ENCODE measurements at places on chromosomes 11 and 22.

DNA sequence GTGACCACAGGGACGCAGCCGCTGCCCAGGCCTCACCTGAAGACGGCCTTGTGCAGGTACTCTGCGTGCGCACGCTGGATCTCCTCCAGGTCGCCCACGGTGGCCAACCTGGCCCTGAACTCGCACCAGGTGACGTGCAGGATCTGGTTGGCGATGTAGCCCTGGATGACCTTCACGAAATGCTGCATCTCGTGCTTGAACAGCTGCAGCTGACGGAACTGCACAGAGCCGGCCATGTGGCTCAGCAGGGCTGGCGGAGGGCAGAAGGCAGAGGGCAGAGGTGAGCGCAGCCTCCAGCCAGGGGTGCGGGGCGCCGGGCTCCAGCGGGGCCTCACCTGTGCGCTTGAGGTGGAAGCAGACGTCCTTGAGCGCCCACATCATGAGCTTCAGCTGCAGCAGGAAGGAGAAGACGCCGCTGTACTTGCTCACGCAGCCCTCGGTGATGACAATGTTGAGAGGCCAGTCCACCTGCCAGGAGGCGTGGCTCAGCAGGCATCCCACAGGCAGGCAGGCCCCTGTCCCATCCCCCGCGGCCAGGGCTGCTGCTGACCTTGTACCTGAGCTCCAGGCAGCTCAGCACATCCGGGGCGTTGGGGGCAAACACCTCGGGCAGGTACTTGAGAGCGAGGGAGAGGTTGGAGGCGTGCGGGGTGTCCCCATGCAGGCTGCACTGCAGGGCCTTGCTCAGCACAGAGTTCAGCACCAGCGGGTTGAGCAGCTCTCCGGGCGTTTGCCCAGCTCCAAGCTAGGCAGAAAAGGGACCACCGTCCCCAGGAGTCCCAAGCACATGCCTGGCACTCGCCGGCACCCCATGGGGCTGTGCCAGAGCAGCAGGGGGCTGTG is 17.6 kb downstream of the SELENOO start:
- no peak for DNase-seq

DNA sequence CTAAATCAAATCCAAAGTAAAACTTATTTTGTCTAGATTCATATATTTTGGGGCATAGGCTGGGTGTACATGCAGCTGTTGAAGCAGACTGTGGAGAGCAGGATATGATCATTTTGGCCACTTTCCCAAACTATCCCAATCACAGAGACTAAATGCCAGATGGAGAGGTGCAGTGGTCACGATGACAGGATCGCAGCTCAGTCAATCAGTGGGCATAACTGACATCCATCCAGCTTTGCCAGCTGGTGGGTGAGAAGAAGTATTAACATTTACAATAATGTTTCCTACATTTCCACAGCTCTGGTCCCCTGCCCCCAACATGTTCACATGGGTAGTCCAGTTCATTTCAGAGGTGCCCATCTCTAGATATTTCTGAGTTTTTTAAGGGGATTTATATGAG is 255.5 kb upstream of the SESN3 start:
- DNase-seq: no peak

DNA sequence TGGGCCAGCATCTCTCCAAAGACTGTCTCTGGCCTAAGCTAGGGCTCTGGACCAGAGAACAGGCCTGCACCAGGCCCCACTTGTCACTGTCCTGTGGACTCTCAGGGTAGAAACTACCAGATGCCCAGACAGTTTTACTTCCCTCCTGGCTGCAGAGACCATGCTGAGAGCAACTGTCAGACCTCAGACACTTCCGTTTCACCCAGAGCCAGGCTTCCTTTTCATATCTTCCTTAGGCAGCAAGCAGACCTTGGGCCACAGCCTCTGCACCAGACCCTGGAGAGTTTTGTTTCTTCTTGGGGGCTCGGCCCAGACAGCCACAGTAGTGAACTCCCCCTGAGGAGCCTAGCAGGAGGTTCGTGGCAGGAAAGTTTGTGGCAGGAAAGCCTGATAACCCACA is 12.1 kb upstream of the FCHSD2 start:
- DNase-seq: peak; percentile 98

GRCh38 chr22:30452861-30453260 is 19.0 kb downstream of the SEC14L3 start:
- no peak for DNase-seq

DNA sequence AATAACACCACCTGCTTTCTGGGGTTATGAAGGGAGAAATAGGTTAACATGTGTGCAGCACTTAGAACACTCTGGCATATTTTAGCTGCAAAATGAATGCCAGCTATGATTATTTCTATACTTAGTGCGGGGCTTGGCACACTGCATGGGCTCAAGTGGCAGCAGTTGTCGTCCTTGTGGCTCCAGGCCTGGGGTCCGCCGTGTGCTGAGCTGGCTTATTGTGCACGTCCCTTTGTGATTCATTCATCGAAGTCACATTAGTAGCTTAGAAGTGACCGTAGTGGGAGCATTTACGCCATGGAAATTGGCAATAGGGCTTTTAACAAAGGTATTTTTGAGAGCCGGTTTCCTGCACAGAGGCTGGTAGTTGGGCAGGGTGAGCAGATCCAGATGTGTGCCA is 4.2 kb downstream of the RASD2 start:
- DNase-seq: no peak

GRCh38 chr11:20097319-20098221 is 62.7 kb downstream of the DBX1 start:
- DNase-seq: no peak

DNA sequence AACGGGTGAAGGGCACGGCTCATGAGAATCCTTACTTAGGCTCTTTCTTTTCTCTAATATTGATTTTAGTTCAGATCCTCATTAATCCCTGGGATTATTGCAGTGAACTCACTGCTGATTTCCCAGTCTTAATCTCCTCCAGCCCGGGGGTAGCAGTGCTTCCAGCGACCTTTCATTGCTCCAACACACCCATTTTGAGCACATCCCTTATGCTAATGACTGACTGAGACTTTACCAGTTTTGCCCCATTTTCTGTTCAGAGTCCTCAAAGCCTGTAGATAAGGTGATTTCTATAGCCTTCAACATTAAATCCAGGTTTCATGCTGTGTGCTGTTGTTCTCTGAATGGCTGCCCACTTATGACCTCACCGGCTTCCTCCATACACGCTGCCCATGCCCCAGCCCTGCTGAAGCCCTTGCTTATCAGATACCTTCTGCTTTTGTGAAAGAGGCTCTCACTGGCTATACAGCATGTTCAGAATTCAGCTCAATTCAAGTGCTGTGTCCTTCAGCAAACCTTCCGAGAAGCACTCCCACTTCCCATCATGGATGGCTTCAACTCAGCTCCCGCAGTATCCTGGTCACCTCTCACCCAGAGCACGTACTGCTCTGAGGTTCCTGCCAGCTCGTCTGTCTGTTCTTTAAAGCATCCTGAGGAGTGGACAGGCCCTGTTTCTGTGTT is 49.0 kb downstream of the PPFIA1 start:
- no peak for DNase-seq

GRCh38 chr11:60347084-60347797 is 20.2 kb downstream of the MS4A6E start:
- no peak for DNase-seq

- no peak for DNase-seq
These were observed 8.0 kb downstream of the MARK2 start for GRCh38 chr11:63846897-63847296.

GRCh38 chr11:16982809-16983208 is 31.4 kb downstream of the PLEKHA7 start:
- no peak for DNase-seq

DNA sequence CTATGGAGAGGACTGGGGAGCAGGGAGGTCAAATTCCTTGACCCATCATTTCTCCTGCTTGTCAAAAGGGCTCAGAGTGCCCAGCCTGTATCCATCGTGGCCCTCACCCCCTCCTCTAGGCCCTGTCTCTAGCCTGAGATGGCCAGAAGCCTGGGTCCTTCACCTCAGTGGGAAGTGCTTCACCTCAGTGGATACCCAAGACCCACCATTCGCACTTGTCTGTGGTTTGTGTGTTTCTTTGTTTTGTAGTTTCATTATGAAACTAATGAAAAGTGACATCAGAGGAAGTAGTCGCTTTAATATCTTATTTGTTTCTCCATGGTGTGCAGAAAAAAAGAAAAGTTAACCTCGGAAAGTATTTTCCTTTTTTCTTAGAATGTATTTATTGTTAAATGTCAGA is 194.0 kb upstream of the CADM1 start:
- no peak for DNase-seq

GRCh38 chr11:28697920-28698827 is 590.0 kb downstream of the METTL15 start:
- DNase-seq: peak; percentile 9
